ENCODE measurements at places on chromosomes 1 and 21.

DNA sequence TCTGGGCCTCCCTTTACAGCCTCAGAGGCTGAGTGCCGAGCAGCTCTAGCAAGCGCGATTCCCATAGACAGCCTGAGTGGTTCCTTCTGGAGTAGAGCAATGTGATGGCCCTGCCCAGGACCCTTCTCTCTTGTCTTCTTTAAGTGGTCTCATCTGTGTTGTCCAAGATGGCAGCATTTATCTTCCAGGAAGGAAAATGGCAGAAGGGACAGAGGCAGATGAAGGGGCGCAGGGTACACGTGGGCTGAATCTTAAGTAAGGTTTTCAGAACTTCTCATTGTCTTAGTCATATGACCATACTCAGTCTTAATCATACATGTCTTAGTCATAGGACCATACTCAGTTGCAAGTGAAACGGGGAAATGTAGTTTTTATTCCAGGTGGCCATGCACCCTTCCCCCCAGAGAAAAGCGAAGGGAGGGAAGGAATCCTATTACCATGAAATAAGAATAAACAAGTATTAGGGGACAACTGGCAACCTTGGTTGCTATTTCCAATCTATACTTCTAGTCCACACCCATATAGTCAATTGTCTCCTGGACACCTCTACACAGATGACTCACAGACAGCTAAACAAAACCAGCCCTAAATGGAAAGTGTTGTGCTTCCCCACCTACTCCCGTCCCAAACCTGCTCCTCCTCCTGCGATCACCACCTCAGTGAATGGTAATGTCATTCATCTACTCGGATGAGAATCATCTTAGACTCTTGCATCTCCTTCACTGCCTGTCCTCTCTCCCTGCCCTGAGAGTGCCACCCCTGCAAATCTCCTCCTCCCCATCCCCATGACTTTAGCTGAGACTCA lies 13.3 kb downstream of the OVAAL start:
- peak; percentile 73 for DNase-seq

DNA sequence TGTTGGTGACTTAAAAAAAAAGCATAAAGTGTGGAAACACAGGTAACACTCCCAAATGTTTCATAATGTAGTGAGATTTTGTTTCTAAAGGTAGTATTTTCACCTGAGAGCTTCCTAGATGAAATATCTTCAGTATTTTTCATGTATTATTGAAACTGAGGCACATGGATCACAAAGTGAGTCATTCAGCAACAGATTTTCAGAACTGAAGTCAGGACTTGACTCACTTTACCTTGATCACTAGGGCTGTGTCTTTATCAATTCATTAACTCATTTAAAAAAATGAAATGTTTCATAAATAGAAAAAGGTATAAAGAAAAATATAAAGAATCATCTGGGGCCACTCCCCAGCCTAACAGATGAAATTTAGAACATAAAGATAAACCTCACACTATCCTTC lies 66.5 kb upstream of the RCC1 start:
- DNase-seq = no peak

- no peak for DNase-seq
Observed at GRCh38 chr1:203539831-203540546, 46.0 kb downstream of the OPTC start.

DNA sequence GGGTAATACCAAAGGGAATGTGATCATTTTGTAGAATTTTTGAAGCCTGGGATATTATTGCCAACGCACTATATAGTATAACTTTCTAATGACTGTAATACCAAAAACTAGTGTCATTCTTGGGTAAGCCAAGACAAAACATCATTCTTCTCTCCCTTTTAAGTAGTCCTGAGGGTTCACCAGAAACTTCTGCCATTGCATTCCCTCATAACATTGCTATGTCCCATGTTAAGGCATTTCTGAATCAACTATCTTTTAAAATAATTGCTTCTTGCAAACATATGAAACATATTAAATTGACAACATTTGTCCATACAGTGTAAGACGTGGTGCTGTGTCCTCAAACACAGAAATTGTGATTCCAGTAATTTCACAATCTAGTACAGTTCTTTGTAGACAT lies 29.9 kb upstream of the C1orf21 start:
- DNase-seq = no peak

DNA sequence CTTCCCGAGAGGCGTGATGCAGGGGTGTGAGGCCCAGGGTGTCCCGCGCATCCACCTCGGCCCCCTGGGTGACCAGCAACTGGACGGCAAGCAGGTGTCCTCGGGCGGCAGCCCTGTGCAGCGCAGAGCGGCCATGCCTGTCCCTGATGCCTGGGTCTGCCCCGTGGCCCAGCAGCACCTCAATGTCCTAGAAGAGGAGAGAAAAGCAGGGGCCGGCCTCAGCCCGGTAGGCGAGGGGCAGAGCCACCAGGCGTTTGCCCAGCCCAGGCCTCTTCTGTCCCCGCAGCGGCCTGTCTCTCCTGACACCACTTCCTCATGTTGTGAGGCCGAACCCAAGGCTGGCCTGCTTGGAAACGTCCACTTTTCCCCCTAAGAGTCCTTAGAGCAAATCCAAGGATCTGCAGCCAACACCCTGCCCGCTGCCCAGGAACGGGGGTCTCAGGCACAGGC lies 1.7 kb downstream of the ANKRD65 start:
- DNase-seq = no peak

DNA sequence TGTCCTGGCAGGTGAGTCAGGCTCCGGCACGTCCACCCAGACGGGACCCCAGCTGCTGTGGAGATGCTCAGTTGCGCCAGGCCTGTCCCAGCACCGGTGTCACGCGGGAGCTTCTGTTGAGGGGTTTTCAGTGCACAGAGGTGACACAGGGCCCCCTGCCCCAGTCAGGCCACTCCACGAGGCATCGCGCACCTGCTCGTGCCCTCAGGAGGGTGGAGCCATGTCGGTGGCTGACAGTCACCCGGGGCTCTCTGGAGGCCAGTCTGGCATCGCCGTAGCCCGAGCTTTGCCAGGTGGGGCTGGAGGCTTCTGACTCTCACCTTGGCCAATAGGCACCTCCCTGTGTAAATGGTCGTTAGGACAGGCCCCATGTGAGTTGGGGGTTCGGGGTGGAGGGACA lies 11.1 kb downstream of the TMEM240 start:
- no peak for DNase-seq

DNA sequence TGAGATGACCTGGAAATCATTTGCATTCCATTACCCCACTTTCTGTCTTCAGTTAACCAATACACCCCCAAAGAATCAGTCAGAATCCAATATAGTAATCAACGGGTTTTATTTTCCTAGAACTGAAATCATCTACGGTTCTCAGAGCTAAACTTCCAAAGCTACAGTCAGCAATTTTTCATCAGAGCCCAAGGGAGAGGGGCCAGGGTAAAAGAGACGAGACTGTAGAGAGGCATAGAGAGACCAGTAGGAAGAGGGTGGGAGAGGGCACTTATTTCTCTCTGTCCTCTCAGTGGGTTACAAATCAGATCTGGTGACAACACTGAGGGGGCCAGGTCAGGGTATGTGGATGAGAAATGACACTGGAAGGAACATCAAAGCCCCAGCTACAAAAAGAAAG lies 1.1 kb upstream of the MRPL24 start:
- DNase-seq = peak; percentile 37

DNA sequence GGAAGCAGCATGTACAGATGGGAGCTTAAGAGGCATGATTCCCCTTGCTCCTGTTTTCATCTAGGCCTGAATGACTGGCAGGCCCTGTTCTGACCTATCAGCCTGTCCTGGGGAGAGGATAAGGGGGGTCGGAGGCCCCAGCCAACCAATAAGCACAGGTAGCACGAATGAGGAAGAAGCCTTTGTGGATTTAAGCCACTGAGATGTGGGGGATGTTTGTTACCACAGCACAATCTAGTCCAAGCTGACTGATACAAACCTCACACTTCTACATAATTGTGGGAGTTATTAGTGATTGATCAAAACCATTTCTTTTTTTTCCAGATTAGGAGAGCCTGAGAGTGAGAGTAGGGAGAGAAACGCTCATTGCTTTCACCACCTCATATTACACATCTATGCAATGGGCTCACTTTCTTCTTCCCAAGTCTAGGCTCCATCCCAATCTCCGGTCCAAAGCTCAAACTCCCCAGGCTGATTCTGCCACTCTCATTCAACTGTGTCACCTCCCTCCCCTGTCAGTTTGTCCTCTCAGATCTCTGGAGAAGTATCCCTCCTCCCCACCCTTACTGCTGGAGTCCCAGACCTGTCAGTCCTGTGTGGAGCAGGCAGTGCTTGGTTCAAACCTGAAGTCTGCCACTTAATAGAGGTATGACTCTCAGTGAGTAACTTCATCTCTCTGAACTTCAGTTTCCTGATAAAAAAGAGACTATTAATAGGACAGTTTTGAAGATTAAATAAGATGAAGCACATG lies 220.5 kb downstream of the PTPRU start:
- no peak for DNase-seq

DNA sequence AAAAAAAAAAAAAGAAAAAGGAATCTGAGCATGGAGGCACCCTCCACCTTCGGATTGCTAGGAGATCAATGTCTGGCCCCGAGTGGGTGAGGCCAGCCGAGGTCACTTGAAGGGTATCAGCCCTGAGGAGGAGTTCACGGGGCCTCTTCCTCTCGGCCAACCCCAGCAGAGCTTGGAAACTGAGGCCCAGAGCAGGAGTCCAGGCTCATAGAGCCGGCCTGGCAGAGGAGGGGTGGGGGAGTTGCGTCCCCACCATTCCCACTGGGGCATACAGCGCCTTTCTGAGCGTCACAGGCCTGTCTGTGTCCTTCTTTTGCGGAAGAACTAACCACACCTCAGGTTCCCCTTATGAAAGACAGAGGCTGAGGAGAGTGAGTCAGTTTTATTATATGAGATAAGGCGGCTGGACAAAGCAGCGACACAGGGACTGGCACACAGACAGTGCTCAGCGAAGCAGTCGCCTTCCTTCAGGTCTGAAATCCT lies 17.1 kb upstream of the EPHA2 start:
- no peak for DNase-seq

DNA sequence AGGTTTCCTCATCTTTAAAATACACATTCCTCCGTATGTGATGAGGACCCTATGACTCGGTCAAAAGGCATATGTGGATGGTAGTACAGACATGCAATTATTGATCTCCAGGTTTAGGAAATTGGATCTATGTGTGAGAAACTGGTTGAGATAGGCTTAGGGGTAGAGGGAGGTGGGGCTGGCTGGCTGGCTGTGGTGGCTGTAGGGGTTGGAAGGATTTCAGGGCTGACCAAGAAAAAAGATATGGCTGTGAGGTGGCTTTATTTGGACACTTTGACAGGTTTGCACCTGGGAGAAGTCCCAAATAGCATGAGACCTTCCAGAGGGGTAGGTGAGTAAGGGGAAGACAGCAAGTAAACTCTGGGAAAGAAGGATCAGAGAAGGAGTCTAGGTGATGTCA lies 39.6 kb upstream of the ADAM30 start:
- DNase-seq = no peak

- DNase-seq = no peak
Observed at GRCh38 chr21:46491553-46491952, 32.9 kb downstream of the DIP2A start.

DNA sequence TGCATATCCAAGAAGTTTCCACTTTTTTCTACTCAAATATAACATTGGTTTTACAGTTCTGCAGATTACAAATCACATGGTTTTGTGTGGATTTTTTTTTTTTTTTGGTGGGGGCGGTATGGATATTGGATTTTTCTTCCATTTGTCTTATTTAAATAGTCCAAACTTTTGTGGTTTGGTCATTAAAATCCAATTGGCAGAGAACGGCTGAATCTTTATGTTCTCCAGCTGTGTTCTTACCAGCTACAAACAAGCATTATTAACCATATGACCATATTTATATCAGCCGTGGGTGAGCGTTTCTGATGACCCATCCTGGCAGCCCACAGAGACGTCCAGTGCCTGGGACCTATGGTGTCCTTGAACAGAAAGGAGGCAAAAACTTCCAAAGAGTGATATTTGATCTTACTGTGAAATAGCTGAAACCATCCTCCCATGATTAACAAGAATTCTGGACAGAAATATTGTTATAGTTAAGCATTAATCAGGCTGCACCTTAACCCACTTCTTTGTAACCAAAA lies 200.4 kb downstream of the LYPLAL1 start:
- DNase-seq = no peak

GRCh38 chr1:110240476-110241210 lies 30.5 kb downstream of the KCNC4 start:
- DNase-seq = no peak

DNA sequence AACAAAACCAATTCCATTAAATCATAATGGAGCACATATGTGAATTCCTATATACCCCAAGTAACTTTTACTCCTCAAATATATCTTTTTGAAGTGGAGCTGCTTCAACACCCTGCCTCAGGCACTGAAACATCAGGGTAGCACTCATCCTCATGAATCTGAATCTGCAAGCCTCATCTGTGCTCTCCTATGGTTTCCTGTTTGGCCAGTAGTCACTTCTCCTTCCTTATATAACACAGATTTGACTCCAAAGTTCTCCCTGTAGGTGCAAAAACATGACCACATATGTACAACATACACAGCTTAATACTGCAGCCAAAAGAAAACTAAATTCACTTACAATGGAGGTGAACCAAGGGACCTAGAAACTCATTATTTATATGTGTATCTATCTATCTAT lies 7.2 kb downstream of the TRIT1 start:
- no peak for DNase-seq

DNA sequence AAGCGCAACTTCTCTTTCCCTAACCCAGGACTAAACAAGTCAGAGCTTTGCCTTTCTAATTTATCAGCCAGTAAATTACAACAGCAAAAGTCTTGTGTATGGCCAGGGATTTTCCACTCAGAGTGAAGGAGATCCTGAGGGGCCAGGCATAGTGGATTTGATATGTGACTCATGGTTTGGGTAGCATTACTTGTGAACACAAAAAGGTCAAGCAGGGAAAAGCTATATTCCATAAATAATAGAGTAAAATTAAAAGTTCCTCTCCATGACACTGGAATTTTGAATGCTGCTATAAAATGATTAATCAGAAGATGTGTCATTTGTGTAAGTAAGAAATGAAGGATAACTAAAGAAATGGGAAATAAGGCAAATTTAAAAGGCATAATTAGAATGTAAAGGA lies 284.8 kb downstream of the HLX start:
- no peak for DNase-seq

- no peak for DNase-seq
Observed at GRCh38 chr1:160377585-160378206, 10.8 kb downstream of the NHLH1 start.

DNA sequence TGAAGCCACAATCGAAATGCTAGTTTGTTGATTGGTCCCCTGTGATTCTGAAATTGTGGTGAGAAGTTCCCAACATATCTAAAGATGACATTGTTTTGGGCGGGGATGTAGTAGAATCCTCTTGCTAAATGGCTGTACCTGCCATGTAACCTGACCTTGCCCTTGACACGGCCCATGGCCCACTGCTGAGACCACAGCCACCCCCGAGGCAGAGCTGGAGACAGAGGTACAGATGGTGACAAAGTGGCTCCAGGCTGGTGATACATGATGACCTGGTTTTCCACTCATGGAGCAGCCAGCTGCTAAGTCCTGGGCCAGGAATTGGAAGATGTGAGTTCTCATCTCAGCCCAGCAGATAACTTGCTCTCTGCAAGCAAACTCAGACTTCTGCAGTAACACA lies 226.5 kb downstream of the FOXD2 start:
- DNase-seq = no peak

- no peak for DNase-seq
Observed at GRCh38 chr1:39990428-39990827, 35.5 kb downstream of the MFSD2A start.

Data from activated T-cell treated with anti-CD3 and anti-CD28 coated beads, Interleukin-2, amount 50 U/mL, for 48 hours (primary cell).